ENCODE measurements at places on chromosomes 2 and 18.

DNA sequence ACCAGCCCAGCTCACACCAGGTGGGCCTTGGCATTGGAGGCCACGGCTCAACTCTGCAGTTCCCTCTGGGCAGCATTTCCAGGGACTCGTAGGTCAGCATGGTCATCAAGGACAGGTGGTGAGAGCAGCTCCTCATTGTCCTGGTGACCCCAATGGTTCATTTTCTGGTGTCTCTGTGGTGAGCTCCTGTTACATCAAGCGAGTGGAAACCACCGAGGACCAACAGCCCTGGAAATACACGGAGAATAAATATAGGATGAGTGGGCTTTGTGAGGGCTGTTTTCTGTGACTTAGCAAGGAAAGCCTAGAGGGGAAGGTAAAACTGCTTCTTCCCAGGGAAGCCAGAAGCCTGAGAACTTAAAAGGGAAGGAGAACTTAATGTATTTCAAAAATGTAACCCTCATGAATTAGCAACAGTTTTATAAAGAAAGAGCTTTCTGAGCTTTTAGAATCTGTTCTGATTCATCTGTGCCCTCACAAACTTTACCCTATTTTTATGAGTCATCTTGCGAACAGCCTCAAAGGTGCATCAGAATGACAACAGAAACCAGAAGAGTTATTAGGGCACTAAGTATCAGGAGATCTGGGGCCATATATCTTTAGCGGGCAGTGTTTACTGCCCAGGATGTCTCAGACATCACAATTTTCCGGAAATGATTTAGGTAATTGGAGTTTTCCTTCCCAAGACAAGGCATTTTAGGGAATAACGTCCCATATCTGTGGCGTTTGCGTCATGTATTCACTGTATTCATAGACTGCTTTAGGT, 18.7 kb downstream of the C2orf92 start:
- DNase-seq, result no peak

DNA sequence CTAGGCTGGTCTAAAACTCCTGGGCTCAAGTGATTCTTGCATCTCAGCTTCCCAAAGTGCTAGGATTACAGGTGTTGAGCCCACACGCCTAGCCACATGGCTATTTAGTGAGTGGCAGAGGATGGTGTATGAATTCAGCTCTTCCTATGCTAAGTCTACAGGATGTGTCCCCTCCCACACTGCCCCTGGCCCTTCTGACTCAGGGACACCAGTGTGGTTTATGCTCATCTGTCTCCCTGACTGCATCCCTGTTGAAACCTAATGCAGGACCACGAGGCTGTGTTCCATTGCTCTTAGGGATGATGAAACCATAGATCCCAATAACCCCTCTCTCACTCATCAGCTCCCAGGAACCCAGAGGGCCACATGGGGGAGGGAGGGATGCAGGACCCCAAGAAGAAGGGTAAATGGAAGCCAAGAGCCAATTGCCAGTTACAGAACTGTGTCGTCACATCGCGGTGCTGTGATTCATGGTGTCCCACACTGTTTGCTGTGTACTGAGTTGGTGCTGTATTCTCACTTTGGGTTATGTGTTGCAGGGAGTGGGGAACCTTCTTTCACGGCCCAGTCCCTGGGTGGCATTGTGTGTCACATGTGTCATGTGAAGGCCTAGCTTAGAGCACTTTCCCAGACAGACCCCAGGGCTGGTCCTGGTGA, 102.9 kb upstream of the HAAO start:
- DNase-seq, result no peak

DNA sequence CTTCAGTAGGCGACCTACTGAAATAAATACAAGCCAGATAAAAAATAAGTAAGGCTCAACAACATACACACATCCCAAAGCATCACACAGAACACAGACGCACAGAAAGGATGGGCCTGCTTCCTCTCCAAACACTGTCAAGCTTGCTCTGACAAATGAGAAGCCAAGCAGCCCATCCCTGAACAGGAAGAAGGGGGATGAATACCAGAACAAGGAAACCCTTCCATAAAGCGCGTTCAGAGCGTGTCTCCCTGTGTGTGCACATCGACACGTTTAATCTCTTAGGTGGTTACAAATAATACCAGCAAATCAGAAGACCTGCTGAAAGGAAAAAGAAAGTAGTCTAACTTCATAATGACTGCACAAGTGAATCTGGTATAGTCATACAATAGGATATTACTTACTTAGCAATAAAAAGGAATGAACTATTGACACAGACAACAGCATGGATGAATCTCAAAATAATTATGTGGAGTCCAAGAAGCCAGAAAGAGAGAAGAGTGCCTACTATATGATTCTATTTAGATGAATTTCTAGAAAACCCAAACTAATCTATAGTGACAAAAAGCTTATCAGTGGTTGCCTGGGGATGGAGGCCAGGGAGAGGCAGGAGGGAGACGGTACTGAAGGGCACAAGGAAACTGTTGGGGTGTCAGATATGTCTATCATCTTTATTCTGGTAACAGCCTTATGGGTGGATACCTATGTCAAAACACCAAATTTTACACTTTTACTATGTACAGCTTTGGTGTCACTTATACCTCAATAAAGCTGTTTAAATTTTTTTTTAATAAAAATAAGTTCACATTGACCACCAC, 26.8 kb downstream of the MBOAT2 start:
- DNase-seq, result peak; percentile 57

DNA sequence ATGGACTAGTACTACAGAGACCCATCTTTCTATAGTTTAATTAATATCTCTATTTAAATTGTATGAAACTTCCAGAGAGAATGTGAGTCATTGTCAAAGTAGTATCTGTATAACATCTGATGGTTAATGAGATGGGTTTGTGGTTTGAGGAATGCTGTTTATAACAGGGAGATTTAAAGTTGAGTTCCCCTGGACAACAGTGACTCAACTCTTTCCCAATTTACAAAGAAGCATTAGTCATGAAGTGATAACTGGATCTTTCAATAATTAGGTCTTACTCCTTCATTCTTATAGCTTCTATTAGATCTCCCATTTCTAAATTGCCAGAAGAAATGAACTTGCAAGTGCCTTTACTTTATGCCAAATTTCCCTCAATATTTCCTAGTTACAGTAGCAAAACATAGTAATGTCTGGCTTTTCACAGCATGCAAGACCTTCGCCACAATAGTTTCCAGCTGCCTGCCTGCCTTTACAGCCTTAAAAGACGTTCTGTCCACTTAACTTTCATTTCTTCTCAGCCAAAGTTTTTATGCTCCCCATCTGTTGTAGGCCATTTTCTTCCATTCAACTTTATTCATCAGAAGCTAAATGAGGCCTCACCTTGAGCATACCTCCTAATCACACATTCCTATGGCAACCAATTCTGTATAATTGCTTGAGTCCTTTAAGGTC, 47.7 kb upstream of the WDR75 start:
- DNase-seq, result no peak

DNA sequence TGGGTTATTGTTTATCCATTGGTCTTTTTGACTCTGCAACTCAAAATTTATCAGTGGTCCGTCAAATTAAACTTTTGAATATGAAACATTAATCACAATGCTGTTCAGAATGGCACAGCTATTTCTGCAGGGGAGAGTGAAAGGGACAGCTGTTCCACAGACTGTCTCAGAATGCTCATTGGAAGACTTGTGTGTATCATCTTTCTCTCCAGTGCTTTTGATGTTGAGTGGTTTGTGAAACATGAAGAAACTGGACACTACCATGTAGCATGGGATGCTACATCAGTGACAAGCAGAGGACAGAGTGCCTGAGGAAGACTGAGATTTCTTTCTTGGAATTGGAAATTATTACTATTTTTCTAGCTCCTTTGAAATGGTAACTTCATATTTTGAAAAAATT, 115.7 kb downstream of the PLCL1 start:
- DNase-seq, result no peak

DNA sequence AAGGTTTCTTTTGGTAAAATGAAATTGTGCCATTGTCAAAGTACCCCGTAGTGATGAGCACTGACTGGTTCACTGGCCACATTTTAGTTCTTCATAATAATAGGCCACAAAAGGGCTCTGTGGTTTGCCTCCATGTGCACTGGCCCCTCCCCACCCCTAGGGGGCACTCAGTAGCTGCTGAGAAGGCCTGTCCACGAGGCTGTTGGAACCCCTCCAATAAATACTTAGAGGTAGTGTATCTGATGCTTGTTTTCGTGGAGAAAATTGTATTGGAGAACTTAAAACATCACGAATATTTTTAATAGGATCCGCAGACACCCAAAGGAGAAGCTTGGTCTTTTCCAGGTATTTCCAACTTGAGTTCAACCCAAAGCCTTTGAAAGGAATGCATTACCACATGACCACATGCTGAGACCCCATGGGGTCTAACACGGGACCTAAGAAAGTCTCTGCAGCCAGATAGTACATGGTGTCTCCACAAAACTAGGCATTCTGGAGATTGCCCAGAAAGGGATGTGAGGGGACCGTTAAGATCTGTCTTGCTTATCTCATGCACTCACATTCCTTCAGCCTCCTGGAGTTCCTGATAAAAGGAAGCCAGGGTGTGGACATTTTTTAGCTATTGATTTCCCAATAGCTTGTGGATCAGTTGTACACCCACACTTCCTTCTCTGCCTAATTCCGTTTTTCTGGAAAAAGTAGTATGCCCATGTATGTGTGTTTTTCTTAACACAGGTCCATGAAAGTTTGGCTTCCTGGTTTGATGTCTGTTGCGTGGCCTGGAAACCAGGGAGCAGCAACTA, 28.5 kb upstream of the NOSTRIN start:
- peak; percentile 38 for DNase-seq

DNA sequence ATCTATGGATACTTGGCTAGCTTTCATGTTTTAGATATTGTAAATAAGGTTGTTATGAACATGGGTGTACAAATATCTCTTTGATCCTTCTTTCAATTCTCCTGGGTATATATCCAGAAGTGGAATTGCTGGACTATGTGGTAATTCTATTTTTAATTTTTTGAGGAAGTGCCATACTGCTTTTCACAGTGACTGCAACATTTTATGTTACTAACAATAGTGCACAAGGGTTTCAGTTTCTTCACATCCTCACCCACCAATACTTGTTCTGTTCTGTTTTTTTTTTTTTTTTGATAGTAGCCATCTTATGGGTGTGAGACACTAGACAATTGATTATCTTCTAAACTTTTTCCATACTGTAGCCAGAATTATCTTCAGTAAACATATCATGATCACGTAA, 17.3 kb upstream of the NEUROD1 start:
- no peak for DNase-seq

- DNase-seq, result no peak
Observed at GRCh38 chr2:186772579-186772978, 76.4 kb downstream of the ZSWIM2 start.

- no peak for DNase-seq
Observed at GRCh38 chr2:7508296-7508943, 591.2 kb downstream of the RNF144A start.

GRCh38 chr2:166126007-166126639, 1.7 kb downstream of the SCN1A start:
- no peak for DNase-seq

- peak; percentile 36 for DNase-seq
Observed at GRCh38 chr2:27809761-27810241, 38.3 kb downstream of the MRPL33 start.

DNA sequence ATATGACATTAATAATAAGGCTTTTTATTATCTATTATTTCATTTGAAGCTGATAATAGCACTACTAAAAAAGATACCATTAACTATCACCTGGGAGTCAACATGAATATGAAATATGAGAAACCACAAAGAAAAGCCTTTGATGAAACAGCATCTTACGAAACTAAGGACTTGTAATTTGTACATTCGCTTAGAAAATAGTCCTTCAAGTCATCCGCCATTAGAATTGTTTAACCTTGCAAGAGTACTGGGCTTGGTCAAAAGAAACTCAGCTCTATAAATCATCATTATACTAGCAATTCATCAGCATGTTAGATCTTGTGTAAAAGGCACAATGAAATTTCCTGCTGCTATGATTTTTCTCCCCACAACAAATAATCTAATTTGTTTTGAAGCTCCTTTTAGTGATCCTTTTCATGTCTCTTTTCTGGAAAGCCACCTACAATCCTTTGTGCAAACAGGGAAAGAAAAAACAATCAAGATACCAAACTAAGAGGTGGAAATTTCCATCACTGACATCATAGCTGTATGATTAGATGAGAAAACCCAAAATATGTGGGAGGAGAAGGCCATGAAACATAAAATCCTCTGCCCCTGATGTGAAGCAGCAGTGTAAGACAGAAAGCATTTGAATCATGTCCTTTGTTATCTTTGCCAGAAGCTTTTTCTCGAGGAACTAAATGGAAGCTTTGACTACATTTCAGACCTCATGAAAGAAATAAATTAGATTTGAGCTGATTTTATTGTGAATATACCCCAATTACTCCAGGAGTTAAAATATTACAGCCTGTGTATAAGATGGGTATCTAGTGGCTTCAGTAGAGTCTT, 31.2 kb downstream of the SCN9A start:
- no peak for DNase-seq

- DNase-seq, result no peak
Observed at GRCh38 chr2:23546913-23547312, 161.9 kb downstream of the KLHL29 start.

DNA sequence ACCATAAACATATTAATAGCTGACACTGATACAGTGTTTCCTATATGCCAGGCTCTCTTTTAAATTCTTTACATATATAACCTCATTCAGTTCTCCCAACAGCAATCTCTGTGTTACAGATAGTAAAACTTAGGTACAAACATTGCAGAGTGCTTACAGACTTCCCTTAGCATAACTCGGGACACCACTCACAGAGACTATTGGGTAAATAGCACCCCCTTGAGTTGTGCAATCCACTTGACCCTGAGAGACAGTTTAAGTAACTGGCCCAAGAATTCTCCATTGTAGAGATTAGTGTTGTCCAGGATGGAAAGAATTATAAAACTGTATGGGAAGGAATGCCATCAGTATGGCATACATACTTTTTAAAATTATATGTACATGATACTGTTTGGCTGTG, 110.1 kb downstream of the POLE4 start:
- DNase-seq, result no peak

DNA sequence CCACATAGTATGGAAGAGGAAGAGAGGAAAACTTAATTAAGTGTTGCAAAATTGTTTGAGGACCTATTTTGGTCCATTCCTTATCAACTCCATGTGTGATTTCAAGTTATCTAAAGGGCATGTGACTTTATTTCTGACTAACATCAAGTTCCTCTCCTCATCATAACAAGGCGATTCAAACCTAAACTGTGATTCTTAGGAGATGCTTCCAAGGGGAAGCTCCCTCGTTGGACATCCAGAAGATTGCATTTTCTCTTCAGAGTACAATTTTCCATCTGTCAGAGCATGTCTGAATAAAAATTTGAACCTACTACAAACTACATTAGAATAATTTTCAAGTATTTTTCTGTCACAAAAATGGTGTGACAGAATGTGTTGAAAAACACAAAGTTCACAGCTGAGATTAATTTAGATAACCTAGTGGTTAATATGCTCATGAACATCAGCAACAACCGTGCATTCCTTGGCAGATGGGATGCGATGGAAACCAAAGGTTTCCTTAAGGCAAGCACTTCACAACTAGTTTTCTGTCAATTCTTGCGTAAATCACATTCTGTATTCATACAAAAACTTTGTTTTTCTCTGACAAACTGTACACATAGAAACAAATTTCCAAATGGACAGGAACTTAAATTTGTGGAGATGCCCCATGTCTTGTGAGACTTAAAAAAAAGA, 4.2 kb downstream of the SFT2D3 start:
- DNase-seq, result no peak

Data from Ammon's horn (tissue), 1 donor.